CD4-positive, alpha-beta memory T cell (primary cell): ENCODE measurements at places on chromosomes 3 and 15. TPM values are rescaled to one million over a fixed set of nuclear protein-coding genes. Genes with fewer than 3 reads are reported as not detected.
A peak's percentile ranks its signal among the peaks of the same experiment; 100 is the strongest.

Gene SPSB4
- not detected for total RNA-seq

DNA sequence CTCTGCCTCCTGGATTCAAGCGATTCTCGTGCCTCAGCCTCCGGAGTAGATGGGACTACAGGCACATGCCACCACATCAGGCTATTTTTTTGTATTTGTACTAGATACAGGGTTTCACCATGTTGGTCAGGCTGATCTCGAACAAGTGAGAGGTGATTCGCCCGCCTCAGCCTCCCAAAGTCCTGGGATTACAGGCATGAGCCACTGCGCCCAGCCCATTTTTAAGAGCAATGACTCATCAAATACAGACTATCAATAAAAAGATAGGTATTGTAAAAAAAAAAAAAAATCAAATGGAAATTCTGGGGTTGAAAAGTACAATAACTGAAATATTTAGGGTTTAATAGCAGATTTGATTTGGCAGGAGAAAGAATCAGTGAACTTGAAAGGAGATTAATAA is 129.0 kb downstream of the TJP1 start:
- DNase-seq = no peak

Gene OR5K2
- not detected for total RNA-seq

Gene SLC12A8
- not detected for total RNA-seq

Gene CSPG4
- total RNA-seq = not detected

GRCh38 chr3:108642526-108642925 is 53.0 kb downstream of the DZIP3 start:
- DNase-seq = no peak

Gene ALDH1A2
- total RNA-seq = 0.15 TPM

DNA sequence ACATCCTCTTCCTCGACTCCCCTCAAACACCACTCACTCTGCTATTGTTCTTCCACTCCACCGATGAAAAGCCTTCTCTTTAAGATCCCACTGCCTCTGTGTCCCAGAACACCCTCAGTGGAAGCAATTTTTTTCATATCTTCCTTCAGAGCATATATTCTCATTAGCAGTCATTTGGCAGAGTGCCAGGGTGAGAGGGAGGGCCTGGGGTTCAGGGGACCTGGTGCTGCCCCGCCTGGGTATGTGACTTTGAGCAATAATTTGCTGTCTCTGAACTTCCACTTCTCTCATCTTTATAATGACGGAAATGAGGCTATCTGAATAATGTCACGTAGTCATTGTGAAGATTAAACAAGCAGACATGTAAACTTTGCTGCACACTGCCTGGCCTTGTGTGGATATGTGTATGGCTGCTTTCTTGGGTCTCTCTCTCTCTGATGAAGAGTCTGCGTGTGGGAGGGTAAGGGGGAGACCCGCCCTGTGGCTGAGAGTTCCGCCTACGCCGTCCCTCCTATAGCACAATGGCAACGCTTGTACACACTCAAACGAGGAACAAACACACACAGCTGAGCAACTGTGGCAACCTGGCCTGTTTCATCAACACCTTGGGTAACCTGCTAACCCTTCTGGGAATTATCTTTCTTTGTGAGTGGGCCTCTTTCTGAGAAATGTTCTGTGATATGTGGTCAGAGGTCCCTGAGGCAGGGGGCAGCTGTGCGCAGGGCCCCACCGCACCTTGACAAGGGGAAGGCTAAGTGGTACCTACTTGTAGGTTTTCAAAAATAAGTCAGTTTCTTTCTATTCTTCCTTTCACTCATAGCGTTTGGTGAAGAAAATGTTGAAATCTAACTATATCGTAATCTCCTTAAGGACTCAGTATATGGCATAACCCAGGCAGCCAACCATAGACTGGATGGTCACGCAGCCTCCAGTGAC is 369.8 kb downstream of the SV2B start:
- peak; percentile 89 for DNase-seq

DNA sequence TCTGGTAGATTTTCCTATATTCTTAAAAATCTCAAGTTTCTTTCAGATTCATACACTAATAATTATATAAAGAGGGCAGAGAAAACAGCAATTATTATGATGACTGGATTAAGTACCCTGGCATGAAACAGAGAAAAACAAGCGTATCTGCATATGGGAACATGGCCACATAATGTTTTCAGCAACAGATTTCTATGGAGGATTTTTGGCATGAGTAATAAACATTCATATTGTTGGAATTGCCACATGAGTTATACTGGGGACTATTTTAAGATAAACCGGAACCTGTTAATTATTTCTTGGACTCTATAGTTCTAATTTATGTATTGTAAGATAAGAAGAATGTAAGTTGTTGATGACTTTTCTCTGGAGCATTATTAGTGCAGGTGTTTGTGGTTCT is 112.7 kb downstream of the OXSM start:
- no peak for DNase-seq

GRCh38 chr3:119305286-119305685 is 11.1 kb downstream of the ARHGAP31 start:
- DNase-seq = no peak

- no peak for DNase-seq
These were observed 4.8 kb upstream of the FBXW12 start for GRCh38 chr3:48367201-48367600.

Gene TTLL13
- 1.4 TPM for total RNA-seq

Gene CDC25A
- total RNA-seq = not detected

DNA sequence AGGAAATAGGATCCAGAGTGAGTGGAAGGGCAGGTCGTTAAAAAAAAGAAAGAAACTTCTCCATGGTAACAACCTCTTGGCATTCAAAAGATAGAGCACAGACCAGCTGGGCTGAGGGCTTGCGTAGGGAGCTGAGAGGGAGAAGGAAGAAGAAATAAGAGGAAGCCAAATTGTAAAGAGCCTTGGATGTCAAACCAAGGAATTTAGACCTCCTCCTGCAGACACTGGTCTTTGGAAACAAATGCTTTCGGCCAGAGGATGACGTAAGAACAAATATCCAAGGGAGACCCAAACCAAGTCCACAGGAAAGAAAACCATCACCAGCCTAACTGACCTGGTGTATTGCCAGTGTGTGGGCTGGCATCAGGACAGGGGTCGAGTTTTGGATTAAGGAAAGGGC is 155.2 kb downstream of the UACA start:
- no peak for DNase-seq
